ENCODE measurements at places on chromosomes 3 and 15. TPM values are rescaled to one million over a fixed set of nuclear protein-coding genes. Genes with fewer than 3 reads are reported as not detected.

DNA sequence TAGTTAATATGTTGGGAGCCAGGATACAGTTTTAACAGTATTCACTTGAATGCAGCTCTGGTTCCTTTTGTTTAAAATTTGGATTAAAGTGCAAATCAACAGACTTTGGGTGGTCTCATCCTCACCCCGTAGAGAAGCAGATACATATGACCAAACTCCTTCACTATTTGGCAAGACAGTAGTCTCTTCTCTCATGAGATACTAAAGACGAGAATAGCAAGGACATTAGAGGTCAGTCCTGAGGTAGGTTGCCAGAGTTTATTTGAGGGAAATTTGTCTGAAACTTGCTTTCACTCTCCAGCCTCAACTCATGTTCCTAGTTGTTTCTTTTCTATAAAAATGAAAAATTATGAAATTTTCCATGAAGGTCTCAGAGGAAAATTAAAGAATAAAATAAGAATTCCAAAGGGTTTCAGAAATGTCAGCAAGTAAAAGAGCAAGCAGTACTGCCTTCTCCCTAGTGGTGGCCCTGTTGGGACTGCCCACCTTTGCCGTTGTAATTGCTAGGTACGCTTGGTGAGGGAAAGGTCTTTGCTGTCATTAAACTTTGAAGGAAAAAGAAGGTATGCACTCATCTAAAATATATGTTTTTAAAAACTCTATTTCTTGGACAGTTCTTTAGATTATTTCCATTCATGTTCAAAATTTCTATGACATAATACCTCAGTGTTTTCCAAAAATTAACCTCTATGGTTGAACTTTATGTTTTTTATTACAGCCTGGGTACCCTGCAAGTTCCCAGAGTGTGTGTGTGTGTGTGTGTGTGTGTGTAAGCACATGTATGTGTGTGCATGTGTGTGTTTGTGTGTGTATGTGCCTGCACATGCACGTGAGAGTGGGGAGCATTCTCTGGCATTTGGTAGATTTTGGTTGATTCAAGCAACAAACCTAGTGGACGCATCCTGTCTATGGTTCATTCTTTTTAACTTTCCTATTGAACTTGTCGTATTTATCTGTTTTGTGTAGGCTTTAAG is 111.4 kb downstream of the CMSS1 start:
- no peak for DNase-seq

DNA sequence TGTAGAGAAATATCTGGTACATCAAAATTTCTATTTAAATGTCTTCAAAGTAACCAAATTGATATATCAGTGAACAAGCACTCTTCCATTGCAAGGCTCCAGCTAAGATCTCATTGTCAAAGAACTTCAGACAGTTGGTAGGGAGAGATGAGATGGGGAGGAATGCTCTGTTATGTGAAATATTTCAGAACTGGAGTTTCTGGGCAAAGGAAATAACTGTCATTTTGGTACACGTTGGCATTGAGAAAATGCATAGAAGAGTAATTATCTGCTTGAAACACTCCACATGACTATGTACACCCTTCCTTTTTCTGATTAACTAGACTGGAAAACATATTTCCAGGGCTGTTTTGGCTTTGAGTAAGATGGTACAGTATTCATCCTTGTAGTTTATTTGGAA is 297.5 kb upstream of the RASGRP1 start:
- no peak for DNase-seq

DNA sequence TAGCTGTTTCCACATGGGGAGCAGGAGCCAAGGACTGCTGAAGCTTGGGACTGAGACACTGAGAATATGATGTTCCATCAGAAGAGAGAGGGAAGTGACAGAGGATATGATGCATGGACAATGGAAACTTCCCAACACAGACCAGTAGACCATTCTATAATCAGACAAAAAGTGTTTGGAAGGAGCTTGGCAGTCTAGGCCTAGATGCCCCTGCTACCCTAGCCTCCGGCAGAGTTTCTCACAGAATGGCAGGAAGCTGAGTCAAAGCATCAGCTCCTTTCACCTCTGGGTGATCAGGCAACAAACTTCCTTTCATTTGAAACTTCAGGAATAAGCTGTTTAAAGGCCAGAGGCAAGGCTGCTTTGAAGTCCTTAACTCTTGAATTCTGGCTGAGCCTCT is 222.0 kb downstream of the NEK10 start:
- DNase-seq, result no peak

DNA sequence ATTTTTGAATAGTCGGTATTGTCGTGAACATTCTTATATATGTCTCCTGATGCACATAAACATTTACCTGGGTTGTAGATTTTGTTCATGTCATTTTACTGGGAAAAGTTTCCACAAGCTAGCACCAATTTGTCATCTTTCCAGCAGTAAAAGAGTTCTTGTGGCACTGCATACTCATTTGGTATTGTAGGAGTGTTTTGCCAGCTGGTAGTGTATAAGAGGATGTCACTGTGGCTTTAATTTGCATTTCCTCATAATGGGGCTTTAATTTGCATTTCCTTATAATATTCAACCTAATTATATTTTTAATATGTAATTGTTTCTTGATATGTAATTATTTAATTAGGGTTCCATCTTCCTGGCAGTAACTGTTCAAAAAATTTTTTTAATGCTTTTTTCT is 21.2 kb upstream of the TNFSF10 start:
- DNase-seq, result no peak

Gene ROBO2
- 0.98 TPM for total RNA-seq

Gene KCNMB3
- total RNA-seq, result 4.9 TPM
